DMS79 treated with DMSO at 0.1 percent for 48 hours (cell line): ENCODE measurements at places on chromosomes 2 and 18.
A peak's percentile ranks its signal among the peaks of the same experiment; 100 is the strongest.

DNA sequence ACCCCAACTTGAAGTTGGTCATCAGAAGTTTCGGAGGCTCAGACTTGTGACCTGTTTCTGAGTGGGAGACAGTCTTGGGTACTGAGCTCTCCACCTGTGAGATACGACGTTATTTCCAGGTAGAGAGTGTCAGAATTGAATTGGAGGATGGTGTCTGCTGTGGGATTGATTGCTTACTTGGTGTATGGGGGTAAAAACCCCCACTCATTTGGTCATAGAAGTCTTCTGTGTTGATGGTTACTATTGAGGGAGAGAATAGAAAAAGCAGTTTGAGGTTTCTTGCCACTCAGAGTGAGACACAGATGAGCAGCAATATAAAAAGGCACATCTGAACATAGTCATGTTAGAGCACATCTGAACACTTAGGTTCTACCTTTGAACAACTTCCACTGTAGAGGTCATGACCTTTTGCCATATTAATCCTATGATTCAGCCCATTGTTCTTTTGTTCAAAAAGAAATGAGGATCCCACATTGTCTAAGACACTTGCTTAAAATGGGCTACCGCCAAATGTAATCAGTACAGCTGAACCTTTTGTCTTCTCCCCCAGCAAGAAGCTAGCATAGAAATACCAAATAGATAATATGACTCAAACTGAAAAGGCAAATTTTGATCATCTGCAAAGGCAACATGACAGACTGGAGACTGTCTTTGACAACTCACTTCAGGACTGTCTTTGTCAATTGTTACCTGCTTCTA lies 73.3 kb downstream of the NAB1 start:
- DNase-seq = no peak

DNA sequence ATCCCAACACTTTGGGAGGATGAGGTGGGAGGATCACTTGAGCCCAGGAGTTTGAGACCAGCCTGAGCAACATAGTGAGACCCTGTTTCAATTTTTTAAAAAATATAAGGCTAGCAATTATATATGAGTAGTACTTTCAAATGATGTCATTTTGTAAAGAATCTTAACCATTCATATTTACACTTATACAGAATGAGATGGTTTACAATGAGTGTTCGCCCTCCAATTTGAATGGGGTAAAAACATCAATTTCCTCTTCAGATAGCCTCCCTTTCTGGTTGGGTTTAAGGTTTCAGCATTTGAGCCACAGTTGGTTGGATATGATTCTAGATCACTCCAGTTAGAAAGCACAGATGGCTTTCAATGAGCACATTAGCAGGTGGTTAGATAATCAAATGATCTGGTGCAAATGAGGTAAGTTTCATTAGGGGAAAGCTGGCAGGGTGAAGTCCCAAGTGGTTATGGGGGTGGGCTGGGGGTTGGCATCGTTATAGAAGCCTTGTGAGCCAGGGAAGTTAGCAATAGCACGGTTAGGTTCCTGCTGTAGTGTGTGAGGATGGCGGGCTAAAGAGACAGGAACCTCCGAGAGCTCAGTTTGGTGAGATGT lies 63.9 kb downstream of the TRPM8 start:
- DNase-seq = no peak

GRCh38 chr2:189674374-189675112 lies at the start of gene ANKAR:
TSS of gene ANKAR (plus strand) at chr2:189674670. CDS start at chr2:189676491, 1,821 bp downstream.
- no peak for DNase-seq

DNA sequence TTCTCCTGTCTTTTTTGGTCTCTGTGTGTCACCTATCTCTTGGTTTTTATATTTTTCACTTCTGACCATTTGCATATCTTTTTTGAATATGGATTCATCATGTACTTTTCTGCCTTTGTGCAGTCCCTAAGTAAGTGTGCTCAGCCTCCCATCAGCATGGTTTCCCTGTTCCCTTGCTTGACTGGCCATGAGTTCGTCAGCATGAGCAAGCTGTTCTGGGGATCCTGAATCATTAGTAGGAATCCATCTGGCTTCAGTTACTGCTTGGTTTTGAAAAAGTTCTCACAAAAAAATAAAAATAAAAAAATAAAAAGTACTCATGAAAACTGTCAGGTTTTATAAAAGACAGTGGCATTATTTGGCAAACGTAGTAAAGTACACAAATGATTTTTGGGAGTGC lies 144.1 kb downstream of the NCOA1 start:
- no peak for DNase-seq

- DNase-seq = no peak
Measured at GRCh38 chr2:97701186-97701585, 12.2 kb upstream of the ZAP70 start.

GRCh38 chr18:25067275-25068025 lies 284.5 kb downstream of the ZNF521 start:
- DNase-seq = no peak

DNA sequence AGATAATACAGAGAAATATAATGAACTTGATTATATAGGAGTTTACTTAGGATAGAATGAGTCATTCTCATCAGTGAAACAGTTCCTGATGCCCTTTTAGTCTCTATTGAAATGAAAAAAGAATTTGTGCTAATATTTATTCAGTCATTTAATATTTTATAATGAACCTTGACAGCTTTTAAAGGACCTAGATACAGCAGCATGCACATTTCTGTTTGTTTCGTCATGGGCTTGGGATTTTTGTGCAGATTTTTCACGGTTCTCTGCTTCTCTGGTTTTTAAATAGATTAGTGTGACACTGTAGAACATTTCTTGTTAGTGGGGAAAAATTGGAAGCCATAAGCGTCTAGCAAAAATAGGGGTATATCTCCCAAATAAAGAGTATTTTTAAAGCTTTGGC lies 60.7 kb downstream of the NABP1 start:
- DNase-seq = peak; percentile 46

DNA sequence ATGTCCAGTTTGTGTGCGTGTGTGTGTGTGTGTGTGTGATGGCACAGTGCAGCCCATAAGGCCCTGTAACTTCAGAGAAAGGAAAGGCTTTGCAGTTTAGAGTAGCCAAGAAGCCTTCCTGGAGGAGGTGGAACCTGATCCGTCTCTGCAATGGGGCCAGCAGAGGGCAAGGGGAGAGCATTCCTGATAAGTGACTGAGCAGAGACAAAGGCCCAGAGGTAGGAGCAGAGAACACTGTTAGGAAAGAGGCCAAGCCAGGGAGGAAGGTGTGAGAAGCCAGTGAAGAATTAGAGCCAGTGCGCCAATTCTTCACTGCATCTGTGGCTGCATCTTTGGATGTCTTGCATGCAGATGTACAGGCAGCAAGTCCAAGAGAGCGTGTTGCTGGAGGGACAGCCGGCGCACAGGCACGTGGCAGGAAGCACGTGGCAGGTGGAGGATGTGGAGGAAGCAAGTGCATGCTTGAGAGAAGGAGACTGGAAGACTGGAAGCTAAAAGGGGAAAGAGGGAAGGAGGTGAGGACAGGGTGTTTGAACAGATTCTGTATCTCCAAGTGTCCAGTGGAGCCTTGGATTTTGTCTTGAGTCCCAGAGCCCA lies 196.3 kb downstream of the CTIF start:
- no peak for DNase-seq

DNA sequence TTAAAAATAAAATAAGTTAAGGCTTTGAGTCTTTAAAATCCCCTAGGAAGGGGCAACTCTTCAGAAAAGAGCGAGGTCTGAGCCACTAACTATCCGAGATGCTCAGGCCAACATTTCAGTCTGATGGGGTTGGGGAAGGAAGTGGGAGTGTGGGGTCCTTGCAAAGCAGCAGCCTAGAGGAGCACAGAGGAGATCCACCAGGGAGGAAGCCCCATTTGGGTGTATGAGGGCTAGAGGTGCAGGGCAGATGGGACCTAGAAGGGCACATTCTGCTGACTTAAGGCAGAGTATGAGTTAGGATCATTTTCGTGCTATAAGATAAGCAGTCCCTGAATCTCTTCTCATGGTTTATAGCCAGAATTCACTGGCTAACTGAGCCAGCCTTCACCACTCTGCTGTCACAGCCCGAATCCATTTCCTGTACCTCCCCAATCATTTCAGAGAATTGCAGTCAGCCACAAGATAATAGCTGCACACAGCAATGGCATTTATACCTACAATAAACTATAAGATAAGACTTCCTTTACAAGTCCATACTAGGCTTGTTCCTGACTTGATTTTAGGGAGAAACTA lies 37.0 kb downstream of the MRPL30 start:
- no peak for DNase-seq

GRCh38 chr2:15579641-15580040 lies 12.0 kb upstream of the DDX1 start:
- no peak for DNase-seq

DNA sequence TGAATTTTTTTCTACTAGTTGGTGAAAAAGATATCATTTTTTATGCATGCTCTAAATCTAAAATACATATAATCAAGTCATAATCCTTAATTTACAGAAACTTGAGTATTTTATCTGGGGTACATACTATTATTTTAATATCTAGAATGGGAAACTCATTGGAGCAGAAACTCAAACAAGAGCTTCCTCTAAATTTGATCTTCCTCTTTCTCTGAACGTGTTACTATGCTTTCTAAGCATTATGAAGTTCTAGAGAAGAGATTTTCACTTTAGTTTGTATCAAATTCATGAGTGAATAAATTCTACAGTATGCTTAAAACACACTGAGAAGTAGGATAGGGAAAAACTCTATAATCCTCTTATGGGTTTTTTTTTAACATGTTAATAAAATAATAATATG lies 20.6 kb upstream of the SLC38A11 start:
- DNase-seq = no peak

GRCh38 chr2:229675569-229675968 lies 38.8 kb downstream of the DNER start:
- peak; percentile 32 for DNase-seq

DNA sequence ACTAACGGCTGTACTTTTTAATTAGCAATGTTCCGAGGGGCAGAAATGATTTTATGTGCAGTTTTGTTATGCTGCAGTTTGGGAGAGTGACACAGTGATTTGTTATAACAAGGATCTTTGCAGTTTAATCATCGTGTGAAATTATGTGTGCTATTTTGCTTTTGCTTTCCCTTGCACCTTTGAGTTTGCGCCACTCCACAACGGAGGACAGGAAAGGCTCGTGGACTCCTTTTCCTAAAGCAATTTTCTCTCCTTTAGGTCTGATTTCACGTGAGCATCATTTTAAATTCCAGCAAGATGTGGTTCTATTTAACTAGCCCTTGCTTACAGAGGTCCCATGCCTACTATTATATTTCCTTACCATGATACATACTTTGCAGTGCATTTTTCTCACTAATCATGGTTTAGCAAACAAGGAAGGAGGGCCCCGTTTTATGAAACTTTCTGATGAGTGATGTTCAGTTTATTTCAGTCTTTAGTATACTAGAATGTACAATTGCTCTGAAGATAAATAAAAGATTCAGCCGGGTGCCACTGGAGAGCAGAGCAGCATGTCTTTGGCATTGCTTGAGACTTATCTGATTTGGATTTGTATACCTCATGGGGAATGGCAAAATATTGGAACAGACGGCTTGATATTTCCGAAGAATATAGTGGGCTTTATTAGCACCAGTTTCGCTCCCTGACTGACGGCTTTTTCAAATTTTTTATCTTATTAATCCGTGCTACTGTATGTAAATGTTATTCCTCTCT lies 528.2 kb upstream of the FANCL start:
- DNase-seq = peak; percentile 38

DNA sequence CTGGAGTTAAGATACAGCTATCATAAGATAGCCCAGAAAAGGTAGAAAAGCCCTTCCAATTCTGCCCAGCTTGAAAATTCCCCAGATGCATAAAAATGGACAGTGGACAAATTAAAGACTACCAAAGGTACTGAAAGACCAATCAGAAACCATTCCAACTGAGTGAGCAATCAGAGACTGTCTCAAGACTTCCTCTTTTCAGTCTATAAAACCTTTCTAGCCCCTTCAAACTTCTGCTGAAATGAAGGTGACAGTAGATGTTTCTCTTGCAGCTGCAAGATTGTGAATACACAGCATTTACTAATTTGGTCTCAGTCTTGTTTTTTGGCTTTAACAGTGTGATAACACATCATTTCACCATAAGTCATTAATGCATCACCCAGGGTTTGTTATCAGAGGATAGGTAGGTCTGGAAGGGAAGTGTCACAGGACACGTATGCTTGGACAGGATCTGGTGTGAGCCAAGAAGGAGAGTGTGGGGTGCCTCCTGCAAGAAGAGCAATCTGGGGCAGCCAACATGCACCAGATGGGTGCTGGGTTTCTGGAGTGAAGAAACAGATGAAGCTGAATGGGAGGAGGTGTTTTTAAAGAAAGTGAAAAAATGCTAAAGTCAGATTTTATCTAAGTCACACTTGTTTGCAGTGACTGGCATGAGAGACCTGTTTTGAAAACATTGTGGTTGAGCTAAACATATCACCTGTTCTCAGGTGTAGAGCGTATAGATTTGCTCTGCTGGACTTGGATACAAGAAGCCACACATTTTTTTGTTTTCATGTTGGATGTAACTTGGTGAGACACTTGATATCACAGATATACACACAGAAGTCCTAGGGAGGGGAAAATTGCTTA lies 75.3 kb upstream of the DDX18 start:
- no peak for DNase-seq

DNA sequence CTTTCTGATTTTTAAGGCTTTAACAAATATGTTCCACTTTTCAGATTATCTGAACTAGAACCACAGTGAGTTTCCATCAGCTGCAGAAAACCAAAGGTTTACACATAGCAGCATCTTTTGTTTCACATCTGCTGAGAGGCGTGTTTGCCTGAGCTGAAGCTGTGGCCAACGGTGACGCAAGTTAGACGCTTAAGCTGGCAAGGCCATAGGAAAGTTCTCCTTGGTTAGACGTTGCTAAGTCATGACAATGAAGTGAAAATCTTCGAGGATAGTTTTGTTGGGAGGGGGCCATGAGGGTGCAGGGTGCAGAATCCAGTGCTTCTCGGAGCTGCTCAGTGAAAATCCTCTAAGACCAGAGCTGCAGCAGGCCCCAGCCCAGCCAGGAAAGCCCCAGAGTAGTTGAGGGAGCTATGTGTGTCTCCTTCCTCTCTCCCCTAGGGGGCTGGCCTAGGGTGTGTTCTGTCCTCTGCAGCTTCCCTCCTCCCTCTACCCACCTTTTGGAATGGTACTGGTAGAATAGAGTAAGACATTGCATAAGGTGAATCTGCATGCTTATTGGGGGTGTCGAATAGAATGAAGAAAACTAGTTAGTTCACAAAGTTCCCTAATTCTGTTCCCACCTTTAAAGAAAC lies 105.4 kb downstream of the FHOD3 start:
- no peak for DNase-seq

GRCh38 chr2:95728878-95729596 lies 137.2 kb downstream of the TRIM43 start:
- DNase-seq = peak; percentile 68

- no peak for DNase-seq
Measured at GRCh38 chr2:45288532-45289417, 279.5 kb upstream of the SIX2 start.

DNA sequence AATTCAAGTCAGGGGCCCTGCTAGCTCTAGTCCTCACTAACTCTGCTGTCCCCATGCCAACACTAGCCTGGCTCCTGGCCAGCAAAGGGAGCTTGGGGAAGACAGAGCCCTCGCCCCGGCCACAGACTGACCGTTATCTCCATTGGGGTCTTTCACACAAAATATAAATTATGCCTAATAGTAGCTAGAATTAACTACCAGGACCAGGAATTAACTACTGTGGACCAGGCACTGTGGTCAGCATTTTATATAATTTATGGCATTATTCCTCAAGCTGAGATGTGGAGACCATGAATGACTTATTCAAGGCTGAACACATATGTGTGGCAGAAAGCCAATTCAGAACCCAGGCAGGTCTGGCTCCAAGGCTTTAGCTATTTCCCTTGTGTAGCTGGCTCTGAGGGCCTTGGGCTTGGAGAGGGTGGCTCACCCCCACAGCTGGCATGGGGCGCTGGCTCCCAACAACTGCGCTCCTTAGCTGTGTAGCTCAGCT lies 49.2 kb downstream of the CELF4 start:
- DNase-seq = peak; percentile 90
